Large intestine (tissue), 12 donors: ENCODE measurements at places on chromosomes 6 and 20. TPM values are rescaled to one million over a fixed set of nuclear protein-coding genes. Genes with fewer than 3 reads are reported as not detected.
A peak's percentile ranks its signal among the peaks of the same experiment; 100 is the strongest.

GRCh38 chr6:7535498-7535897, 6.0 kb upstream of the DSP start:
- H3K4me3 ChIP-seq = no peak overlapping the region
- peaks cover 4% of the 10 kb centered on the region for H3K4me1 ChIP-seq
- no peak overlapping the region for H3K27ac ChIP-seq
- no peaks in the 10 kb centered on the region for H3K36me3 ChIP-seq
- DNase-seq = no peak

DNA sequence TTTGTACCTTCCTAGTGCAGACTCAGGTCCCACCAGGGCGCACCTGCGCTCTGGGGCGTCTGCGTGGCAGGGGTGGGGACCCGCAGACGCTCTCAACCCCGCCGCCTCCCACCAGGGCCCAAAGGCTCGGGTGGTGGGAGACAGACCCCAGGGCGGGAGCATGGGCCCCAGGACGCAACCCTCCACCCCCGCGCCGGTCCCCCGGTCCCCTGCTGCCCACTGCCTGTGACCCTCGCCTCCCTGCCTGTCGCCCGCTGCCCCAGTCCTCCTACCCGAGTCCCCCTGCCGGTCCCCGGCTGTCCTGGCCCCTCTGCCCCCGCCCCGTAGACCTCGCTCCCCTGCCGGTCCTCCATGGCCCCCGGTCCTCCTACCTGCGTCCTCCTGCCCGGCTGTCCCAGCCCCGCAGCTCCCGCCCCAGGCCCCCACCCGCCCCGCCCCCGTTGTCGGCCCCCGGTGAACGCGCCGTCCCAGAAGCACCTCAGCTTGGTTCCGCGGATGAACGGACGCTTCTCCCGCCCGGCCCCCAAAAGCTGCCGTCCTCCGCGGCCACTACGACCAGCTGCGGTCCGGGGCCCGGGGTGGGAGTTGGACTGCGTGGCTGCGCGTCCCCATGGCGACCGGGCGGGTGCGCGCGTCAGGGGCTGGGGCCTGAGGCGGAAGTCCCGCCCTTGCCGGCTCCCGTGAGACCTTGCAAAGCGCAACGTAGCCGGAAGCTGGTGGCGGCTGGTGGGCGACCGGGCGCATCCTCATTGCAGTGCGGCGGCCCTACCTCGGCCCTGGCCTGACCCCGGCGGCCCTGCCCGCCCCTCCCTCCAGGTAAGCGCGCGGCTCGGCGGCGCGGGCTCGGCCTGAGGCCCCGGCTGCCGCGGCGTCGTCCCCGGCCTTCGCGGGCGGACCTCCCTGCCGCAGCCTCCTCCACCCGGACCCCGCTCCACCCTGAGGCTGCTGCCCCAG, at the start of gene ARFGAP1:
Gene ARFGAP1, plus strand, starts transcription at position 709 of the 954 bp plus-strand sequence. CDS start 2,768 bp downstream, outside the sequence.
- peaks cover 18% of the 10 kb centered on the region for H3K4me1 ChIP-seq
- H3K36me3 ChIP-seq = peaks cover 21% of the 10 kb centered on the region
- H3K27me3 ChIP-seq = peaks cover 2% of the 10 kb centered on the region
- peak within 1 kb of the TSS; percentile 32 for H3K27ac ChIP-seq

The SLX4IP gene
- 7.2 TPM for polyA plus RNA-seq

DNA sequence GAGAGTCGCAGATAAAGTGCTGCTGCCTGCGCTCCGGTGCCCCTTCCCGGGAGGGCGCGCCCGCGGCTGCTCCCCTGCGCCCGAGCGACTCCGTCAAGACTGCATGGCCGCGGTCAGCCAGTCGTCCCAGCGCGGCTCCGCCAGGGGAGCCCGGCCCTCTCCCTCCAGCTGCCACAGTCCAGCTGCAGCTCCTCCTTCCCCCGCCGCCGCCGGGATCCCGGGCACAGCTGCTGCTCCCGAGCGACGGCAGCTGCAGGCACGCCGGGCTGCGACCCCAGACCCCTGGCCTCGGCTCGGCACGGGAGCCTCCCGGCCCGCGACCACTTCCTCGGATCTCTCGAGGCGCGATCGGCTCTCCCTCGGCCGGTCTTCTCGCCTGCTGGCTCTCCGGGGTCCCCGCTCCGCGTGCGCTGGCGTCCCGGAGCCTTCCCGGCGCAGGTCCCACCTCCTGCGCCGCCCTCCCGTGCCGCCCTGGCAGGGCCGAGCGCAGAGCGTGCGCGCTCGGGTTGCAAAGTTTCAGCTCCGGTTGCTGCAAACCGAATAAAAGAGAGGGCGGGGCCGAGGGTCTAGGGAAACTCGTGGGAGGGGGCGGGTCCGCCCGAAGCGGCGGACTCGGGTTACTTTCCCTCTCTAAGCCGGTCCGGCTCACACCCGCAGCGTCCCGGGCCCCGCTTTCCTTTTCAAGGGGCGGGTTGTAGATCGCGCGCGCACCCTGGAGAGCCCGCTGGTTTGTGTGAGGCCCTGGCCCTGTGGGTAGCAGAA, at the start of gene CNKSR3:
Gene CNKSR3, minus strand, starts transcription at position 542 of the 762 bp plus-strand sequence. CDS start 571 bp downstream, outside the sequence.
- peaks cover 52% of the 10 kb centered on the region for H3K4me1 ChIP-seq
- peak; percentile 86 for DNase-seq
- H3K27ac ChIP-seq = peak within 1 kb of the TSS; percentile 84
- peaks cover 6% of the 10 kb centered on the region for H3K36me3 ChIP-seq
- no peaks in the 10 kb centered on the region for H3K27me3 ChIP-seq
- H3K4me3 ChIP-seq = peak within 1 kb of the TSS; percentile 91

The MLN gene
- polyA plus RNA-seq = 154 TPM

The SLC24A3 gene
- polyA plus RNA-seq = 9.9 TPM

DNA sequence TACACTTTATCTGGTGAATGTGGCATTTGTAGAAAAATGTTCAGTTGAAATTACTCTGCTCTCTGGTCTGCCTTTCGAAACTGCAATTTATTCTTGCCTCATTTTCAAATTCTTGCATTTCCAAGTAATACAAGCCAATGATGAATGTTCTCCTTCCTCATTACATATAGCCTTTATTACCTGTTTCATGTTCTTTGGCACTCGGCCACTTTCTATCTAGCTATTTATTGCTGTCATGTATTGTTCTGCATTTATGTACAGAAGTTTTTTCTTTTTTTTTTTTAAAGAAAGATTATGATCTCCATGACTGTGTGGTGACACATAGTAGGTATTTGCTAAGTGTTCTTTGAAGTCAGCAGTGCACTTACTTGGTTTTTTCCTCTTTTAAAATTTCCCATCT, 261.4 kb downstream of the ZFAND3 start:
- no peak overlapping the region for H3K4me3 ChIP-seq
- DNase-seq = peak; percentile 42
- H3K27me3 ChIP-seq = no peaks in the 10 kb centered on the region
- H3K4me1 ChIP-seq = peaks cover 2% of the 10 kb centered on the region
- H3K27ac ChIP-seq = peak overlapping the region; percentile 14
- peaks cover 7% of the 10 kb centered on the region for H3K36me3 ChIP-seq

- H3K4me3 ChIP-seq = peak overlapping the region; percentile 51
- no peaks in the 10 kb centered on the region for H3K27me3 ChIP-seq
- H3K4me1 ChIP-seq = peaks cover 3% of the 10 kb centered on the region
- no peaks in the 10 kb centered on the region for H3K36me3 ChIP-seq
- peak; percentile 19 for DNase-seq
- peak overlapping the region; percentile 52 for H3K27ac ChIP-seq
Measured at GRCh38 chr20:46406986-46407670, 713 bp upstream of the ELMO2 start.

The CYP21A2 gene
- 1.5 TPM for polyA plus RNA-seq

The SMOC2 gene
- polyA plus RNA-seq = 15.9 TPM

The STMND1 gene
- polyA plus RNA-seq = 0.61 TPM

- peak overlapping the region; percentile 73 for H3K4me3 ChIP-seq
- H3K27me3 ChIP-seq = no peaks in the 10 kb centered on the region
- H3K27ac ChIP-seq = peak overlapping the region; percentile 92
- peaks cover 21% of the 10 kb centered on the region for H3K4me1 ChIP-seq
- DNase-seq = peak; percentile 61
Measured at GRCh38 chr6:31829633-31830283, 2.2 kb downstream of the HSPA1B start.

The SNAP91 gene
- polyA plus RNA-seq = 4.9 TPM

The GRIK2 gene
- polyA plus RNA-seq = 3.3 TPM

DNA sequence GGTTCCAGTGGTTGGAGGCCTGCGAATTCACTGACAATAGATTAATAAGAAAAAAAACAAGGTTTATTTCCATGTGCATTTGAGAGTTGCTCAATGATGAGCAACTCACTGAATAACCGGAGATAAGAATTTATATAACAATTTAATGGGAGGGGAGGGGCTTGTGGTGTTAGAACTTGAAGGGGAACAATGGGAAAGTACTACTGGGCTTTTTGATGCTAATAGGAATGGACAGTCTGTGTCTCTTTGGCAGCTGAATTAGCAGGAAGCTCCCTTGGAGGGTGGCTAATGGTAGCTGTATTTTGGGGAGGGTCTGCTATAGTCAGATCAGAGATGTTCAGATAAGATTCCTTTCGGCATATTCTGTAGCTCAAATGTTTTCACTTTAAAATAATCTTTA, 62.4 kb upstream of the GMDS start:
- no peak for DNase-seq
- H3K4me3 ChIP-seq = no peak overlapping the region
- H3K27ac ChIP-seq = no peak overlapping the region
- no peaks in the 10 kb centered on the region for H3K27me3 ChIP-seq
- H3K4me1 ChIP-seq = peaks cover 6% of the 10 kb centered on the region
- no peaks in the 10 kb centered on the region for H3K36me3 ChIP-seq

GRCh38 chr6:98877250-98877649, 42.9 kb downstream of the POU3F2 start:
- H3K27me3 ChIP-seq = no peaks in the 10 kb centered on the region
- H3K4me1 ChIP-seq = no peaks in the 10 kb centered on the region
- no peak overlapping the region for H3K27ac ChIP-seq
- no peak overlapping the region for H3K4me3 ChIP-seq

GRCh38 chr6:152981989-152982903, 595 bp downstream of the FBXO5 start:
- DNase-seq = peak; percentile 18
- peaks cover 5% of the 10 kb centered on the region for H3K4me1 ChIP-seq
- no peaks in the 10 kb centered on the region for H3K27me3 ChIP-seq
- H3K36me3 ChIP-seq = no peaks in the 10 kb centered on the region
- peak overlapping the region; percentile 65 for H3K4me3 ChIP-seq
- no peak overlapping the region for H3K27ac ChIP-seq

DNA sequence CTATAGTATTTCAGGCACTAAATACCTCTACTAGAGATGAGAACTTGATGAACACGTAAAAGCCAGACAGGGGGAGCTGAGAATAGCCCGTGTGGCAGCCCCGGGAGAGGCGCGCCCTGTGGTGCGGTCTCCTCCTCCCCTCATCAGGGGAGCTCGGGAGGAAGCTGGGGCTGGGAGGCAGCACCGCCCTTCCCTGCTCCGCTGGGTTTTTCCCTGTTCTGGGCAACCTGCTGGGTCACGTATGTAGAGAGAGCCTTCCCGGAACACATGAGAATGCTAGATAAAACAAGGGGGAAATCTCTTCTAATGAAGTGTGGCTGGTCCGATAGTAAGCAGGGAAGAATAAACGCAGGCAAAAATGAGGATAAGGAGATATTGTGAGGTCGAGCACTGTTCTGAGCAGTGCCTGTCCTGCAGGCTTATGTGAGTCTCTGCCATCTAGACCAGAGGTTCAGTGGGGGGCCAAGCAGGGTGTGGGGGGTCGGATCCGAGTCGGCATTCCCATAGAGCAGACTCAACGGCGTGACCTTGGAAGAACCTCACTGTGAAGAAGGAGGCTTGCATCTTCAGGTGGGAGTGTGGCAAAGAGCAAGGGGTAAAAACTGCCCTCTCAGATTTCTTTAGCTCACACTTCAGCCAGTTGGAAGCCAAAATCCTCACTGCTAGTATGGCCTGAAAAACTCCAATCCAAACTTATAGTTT, 13.4 kb upstream of the RPS6KA2 start:
- no peaks in the 10 kb centered on the region for H3K36me3 ChIP-seq
- no peaks in the 10 kb centered on the region for H3K4me1 ChIP-seq
- no peak overlapping the region for H3K27ac ChIP-seq
- H3K4me3 ChIP-seq = no peak overlapping the region

GRCh38 chr6:157821342-157822033, 1.6 kb upstream of the SNX9 start:
- H3K4me3 ChIP-seq = no peak overlapping the region
- peaks cover 4% of the 10 kb centered on the region for H3K4me1 ChIP-seq
- DNase-seq = no peak
- no peak overlapping the region for H3K27ac ChIP-seq
- no peaks in the 10 kb centered on the region for H3K27me3 ChIP-seq

The CEP43 gene
- 40.9 TPM for polyA plus RNA-seq

GRCh38 chr6:44044940-44045671, 82.1 kb downstream of the MRPL14 start:
- H3K27me3 ChIP-seq = no peaks in the 10 kb centered on the region
- H3K4me3 ChIP-seq = no peak overlapping the region
- H3K4me1 ChIP-seq = peaks cover 44% of the 10 kb centered on the region
- no peak for DNase-seq
- H3K27ac ChIP-seq = no peak overlapping the region

The PLAGL2 gene
- polyA plus RNA-seq = 118 TPM

DNA sequence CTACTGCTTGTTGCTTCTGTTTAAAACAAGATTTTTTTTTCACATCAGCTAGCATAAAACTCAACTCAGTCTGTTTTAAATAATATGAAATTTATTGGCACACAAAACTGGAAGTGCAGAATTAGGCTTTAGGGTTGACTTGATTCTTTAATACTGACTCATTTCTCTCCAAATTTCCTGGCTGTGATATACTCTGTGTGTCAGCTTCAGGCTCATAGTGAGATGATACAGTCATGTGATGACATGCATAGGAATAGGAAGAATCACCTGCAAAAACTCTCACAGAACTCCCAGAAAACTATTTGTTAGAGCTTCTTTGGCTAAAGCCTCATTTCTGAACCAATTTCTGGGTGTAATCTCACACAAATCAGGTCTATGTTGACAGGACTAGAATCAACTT, 1068.0 kb upstream of the EPHA7 start:
- H3K27me3 ChIP-seq = no peaks in the 10 kb centered on the region
- no peak for DNase-seq
- no peaks in the 10 kb centered on the region for H3K36me3 ChIP-seq
- no peaks in the 10 kb centered on the region for H3K4me1 ChIP-seq
- H3K4me3 ChIP-seq = no peak overlapping the region

DNA sequence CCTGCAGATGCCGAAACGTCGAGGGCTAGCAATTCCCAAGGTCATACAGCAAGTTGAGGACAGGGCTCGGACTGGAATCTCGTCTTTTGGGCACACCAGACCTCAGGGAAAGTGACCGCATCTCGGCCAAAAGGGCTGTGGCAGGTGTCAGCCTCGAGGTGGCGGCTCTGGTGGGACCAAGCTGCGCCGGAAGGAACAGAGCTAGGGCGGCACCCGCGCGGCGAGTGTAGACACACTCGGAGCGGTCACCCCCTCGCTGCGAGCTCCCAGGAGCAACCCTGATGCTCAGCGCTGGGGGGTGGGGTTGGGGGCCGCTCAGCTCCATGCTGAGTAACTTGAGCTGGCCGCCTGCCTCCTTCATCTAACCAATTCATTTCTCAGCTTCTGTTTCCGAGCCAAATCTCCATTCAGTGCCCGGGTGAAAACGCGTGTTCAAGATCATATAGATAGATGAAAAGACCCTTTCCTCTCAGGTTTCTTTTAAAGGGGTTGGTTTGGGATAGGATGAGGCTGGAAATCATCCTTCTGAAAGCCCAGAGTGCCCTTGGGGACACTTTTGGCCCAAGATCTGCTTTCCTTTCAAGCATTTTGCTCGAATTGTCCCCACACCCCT, 2.2 kb upstream of the TUBB2B start:
- H3K27me3 ChIP-seq = peaks cover 82% of the 10 kb centered on the region
- H3K4me1 ChIP-seq = peaks cover 41% of the 10 kb centered on the region
- H3K4me3 ChIP-seq = peak overlapping the region; percentile 20
- DNase-seq = peak; percentile 37

The LST1 gene
- 19.8 TPM for polyA plus RNA-seq

The ARFGEF3 gene
- polyA plus RNA-seq = 7.3 TPM

GRCh38 chr6:24006254-24006653, 119.8 kb upstream of the NRSN1 start:
- H3K4me1 ChIP-seq = peaks cover 15% of the 10 kb centered on the region
- peak overlapping the region; percentile 15 for H3K27ac ChIP-seq
- no peaks in the 10 kb centered on the region for H3K27me3 ChIP-seq

The CAGE1 gene
- 0.03 TPM for polyA plus RNA-seq
